ENCODE measurements at places on chromosomes 5 and 9. TPM values are rescaled to one million over a fixed set of nuclear protein-coding genes. Genes with fewer than 3 reads are reported as not detected.

ARID3C gene
- total RNA-seq = 0.32 TPM

MACROH2A1 gene
- total RNA-seq = 179 TPM

GRCh38 chr9:81564632-81565031 is 124.7 kb downstream of the TLE1 start:
- DNase-seq = no peak

DNA sequence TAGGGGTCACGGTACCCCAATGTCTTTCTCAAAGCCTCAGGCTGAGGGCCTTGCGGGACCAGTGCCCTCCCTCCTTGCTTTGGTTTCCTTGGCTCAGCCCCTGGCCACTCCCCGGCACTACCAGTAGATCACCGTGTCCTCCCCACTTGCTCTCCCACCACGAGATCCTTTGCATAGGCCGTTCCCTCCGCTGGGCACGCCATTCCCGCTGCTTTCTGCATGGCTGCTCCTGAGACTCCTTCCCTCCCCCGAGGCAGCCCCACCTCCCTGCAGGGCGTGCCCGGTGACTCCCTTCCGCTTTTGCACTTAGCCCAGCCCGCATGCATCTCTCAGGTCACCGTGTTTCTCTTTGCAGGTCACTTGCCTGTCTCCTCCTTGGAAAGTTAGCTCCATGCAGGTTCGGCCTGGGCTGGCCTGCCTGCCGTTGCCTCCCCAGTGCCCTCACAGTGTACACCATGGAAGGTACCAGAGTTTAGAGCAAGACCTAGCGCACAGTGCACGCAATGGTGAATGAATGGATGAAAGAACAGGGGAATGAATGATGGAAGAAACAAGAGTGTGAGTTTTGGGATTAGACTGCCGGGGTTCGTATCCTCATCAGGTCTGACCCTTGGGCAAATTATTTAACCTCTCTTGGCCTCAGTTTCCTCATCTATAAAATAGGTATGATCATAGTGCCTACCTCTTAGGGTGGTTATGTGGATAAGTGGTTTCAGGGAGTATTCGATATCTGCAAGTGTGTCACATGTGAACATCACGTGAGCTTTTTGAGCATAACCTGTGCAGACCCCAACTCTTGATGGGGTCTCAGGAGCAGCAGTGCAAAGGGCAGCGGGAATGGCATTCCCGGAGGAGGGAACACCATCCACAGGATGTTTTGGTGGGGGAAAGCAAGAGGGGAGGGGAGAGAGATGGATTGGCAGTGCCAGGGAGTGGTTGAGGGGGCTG is 214.3 kb downstream of the C9orf50 start:
- no peak for DNase-seq

- peak; percentile 97 for DNase-seq
Measured at GRCh38 chr9:136882109-136882946, 4.0 kb upstream of the TRAF2 start.

GRCh38 chr9:106600955-106601560 is 261.9 kb upstream of the ZNF462 start:
- no peak for DNase-seq

GRCh38 chr9:129459547-129460322 is 161.2 kb downstream of the C9orf50 start:
- peak; percentile 75 for DNase-seq

DNA sequence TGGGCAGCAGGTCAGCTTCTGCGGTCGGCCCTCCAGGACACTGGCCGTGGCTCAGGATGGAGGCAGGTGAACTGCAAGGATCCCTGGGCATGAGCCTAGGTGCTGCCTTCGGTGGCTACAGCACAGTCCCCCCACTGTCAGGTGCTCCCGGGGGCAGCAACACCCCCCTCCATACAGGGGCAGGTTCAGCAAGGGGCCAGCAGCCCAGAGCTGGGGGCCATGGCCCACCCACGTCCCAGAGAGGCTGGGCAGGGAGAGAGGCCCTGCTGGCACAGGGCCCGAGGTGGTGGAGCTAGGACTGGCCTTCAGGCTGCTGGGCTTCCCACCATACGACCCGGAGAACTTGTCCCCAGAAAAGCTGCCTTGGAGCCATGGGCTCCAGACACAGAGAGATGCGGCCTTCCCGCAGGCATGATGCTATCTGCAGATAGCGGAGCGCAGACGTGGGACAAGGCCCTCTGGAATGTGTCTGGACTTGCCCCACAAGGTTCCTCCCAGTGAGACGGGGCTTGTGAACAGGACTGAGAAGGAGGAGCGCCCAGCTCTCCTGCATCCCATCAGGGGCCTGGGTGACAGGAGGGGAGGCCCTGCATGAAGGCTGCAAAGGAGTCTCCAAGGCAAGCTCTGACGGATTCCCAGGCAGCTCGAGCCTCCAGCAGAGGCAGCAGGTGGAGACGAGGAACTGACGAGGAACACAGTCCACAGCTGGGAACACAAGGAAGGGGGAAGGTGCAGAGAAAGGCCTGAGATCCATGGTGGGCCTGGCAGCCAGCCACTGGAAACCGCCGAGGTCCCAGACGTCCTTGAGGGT is 111.1 kb downstream of the VAV2 start:
- DNase-seq = no peak

Data from activated CD8-positive, alpha-beta T cell treated with anti-CD3 and anti-CD28 coated beads for 36 hours (primary cell).